ENCODE measurements at places on chromosomes 2 and 18. TPM values are rescaled to one million over a fixed set of nuclear protein-coding genes. Genes with fewer than 3 reads are reported as not detected.

GRCh38 chr2:74290466-74291217 lies 52.6 kb downstream of the SLC4A5 start:
- DNase-seq, result no peak

STPG4 gene
- not detected for total RNA-seq

- DNase-seq, result no peak
These were observed 90.7 kb downstream of the NCKAP5 start for GRCh38 chr2:133477616-133477990.

- no peak for DNase-seq
These were observed 757.5 kb upstream of the DDX18 start for GRCh38 chr2:117057016-117057415.

NCKAP5 gene
- total RNA-seq, result 0.15 TPM

UGT1A4 gene
- not detected for total RNA-seq

EVA1A gene
- total RNA-seq, result 7.4 TPM

IRS1 gene
- 17.1 TPM for total RNA-seq

GRCh38 chr2:105864262-105864661 lies 119.5 kb downstream of the NCK2 start:
- DNase-seq, result no peak
